ENCODE measurements at places on chromosomes 7 and 10.

- no peak for DNase-seq
Measured at GRCh38 chr7:147432079-147432478, 1158.5 kb upstream of the C7orf33 start.

- no peak for DNase-seq
Measured at GRCh38 chr7:69898189-69898588, 299.9 kb downstream of the AUTS2 start.

GRCh38 chr7:128805225-128805624 is 13.5 kb downstream of the CCDC136 start:
- no peak for DNase-seq

DNA sequence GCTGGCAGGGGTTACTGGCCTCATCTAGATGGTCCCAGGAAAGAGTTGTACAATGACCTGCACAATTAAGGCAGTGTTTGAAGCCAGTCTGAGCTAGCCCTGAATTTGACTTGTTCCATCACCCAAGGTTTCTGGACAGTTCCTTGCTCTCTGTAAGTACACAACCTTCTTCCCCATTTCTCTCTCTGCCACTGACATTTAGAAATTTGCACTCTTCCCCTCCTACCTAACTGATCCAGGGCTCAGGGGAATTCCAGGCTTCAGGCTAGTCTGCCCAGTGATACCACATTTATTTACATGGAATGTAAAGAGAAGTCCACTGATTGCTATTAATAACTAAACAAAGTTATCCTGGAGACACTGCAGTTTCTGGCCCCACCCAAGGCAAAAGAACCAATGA is 139.0 kb upstream of the GPR26 start:
- DNase-seq: no peak

- DNase-seq: no peak
Measured at GRCh38 chr7:2720024-2720423, 32.0 kb downstream of the AMZ1 start.

DNA sequence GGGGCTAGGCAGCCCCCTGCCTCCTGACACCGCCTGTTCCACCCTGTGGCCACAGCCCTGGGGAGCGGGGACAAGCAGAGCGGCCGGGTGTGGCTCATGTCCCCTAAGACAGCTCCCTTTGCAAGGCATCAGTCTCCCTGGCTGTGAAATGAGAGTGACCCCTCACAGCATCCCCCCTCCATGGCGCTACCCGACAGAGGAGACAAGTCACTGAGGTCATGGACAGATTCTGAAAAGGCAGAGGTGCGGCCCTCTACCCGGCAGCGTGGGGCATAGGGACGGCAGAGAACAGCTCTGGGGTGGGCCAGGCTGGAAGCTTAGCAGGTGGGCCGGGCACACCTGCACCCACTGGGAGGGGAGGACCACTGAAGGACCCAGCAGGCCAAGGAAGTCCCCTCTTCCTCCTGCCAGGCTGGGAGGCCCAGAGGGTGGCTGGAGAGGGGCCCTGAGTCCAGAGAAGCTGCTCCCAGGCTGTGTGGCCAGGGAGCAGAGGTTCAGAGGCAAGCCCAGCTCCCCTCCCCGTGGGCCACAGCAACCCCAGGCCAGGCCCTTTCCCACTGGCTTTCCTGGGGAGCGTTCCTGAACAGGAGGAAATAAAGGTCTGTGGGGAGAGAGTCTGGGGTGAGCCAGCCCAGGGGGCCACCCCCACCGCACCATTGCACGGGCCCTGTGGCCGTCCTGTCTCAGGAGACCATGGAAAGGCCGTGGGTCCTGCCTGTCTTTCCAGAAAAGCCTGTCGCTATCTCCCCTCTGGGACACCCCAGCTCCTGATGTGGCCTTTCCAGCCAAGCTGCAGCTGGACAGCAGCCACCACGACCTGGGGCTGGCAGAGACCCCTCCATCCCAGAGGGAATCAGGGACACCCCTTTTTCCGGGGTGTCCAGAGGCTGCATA is 1.7 kb downstream of the ADAP1 start:
- DNase-seq: no peak

DNA sequence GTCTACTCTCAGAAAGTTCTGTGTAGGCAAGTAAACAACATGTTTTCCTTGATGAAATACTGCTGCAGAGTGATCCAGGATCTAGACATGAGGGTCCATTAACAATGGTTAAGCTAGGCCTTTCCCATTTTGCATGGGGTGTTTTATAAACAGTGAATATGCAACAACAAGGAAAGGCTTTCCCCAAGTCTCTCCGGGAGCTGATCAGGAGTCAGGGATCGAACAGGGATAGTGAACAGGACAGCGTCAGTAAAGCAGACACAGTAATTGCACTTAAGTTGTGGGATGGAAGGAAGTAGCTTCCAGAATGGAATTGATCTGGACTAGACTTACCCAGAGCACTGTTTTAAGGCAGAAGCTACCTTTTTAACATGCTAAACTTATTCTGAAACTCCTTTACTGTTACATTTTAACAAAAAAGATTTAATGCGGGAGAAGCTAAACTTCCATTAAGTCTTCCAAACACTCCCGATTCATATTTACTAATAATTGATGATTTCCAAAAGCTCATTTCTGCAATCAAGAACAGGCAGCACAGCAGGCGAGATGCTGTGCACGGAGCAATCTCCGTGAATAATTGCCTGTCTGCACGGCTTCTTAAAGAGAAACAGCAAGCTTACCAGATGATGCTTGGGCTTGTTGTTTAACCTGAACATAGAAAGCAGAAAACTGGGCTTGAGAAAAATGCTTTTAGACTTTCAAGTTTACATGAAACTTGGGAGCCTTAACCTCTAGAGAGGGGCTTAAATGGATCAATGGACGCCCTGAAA is 50.3 kb upstream of the DOCK1 start:
- DNase-seq: no peak

DNA sequence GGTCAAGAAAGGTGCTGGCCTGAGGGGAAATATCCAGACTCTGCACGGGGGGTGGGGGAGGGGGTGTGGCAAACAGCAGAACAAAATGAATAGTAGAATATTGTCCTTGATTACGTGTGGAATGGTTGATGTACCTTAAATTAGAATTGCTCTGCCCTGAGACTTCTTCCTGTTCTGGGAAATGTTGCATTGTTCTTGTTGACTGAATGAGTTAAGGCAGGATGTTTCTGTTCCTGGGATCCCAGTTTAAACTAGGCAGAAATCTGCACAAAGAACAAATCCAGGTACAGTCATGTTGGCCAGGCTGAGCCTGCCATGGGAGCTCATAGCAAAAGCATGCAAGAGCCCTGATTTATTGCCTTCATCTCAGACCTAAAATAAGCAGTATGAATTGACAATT is 558.7 kb upstream of the VSTM2A start:
- DNase-seq: no peak

DNA sequence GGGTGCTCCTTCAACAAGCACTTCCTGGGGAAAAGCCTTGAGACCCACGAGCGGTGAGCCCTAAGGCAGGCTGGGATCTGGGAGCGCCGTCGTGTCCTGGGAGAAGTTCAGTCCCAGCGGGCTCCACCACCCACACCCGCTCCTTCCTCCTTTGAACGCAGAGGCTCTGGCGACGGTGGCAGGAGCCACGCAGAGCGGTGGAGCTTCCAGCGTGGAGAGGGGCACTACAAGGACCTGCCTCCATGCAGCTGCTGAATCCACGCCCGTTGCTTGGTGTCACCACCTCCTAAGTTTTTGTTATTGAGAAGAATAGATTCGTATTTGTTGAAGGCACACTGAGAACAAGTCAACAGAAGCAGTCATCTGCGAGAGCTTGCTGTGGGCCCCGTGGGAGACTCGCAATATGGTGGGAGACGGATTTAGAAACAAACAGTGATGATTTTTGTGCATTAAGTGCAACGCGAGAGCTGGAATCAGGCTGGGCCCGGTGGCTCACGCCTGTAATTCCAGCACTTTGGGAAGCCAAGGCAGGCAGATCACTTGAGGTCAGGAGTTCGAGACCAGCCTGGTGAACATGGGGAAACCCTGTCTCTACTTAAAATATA is 60.1 kb upstream of the SDK1 start:
- DNase-seq: no peak

DNA sequence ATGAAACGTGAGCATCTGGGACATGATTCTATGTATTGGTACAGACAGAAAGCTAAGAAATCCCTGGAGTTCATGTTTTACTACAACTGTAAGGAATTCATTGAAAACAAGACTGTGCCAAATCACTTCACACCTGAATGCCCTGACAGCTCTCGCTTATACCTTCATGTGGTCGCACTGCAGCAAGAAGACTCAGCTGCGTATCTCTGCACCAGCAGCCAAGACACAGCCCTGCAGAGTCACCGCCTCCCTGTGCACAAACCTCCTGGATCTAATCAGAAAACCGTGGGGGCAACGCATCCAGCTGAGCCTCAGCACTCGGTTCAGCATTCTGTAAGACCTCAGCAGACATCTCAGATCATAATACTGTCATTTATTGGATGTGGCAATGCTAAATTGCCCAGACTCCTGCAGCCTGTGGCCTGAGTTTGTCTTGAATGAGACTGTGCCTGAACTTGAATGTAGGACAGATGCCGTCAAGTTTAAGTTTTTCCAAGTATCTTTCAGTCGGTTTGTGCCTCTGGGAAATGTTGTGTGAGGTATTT is 41.5 kb upstream of the PRSS58 start:
- DNase-seq: no peak

GRCh38 chr10:105017116-105017515 is 376.0 kb downstream of the SORCS3 start:
- DNase-seq: no peak

GRCh38 chr10:117752103-117752502 is 209.6 kb downstream of the EMX2 start:
- no peak for DNase-seq

GRCh38 chr10:68184546-68184945 is 47.4 kb downstream of the ATOH7 start:
- no peak for DNase-seq

DNA sequence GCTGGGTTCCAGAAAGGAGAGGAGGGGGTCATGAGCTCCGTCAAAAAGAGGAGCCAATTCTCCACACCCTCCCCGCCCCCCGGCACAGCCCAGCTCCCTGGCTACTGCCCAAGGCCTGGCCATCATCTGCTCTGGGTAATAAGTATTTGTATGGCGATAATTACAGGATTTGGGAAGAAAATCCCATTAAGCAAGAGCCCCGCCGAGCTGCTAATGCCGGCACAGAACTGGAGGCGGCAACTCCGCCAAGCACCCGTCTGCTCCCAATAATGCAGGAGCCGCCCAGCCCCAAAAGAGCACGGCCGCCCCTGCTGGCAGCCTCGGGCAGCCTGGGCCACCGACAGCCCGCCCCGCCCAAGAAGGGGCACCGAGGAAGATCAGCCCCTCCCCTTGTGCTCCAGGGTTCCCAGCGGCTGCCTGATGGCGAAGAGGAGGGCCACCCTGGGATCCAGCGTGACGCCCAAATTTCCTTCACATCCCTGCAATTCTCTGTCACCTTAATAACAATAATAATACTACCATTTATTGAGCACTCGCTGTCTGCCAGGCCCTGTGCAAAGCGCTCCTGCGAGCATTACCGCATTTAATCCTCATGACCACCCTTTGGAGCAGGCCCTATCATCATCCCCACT is 5.9 kb downstream of the SLIT1 start:
- no peak for DNase-seq

DNA sequence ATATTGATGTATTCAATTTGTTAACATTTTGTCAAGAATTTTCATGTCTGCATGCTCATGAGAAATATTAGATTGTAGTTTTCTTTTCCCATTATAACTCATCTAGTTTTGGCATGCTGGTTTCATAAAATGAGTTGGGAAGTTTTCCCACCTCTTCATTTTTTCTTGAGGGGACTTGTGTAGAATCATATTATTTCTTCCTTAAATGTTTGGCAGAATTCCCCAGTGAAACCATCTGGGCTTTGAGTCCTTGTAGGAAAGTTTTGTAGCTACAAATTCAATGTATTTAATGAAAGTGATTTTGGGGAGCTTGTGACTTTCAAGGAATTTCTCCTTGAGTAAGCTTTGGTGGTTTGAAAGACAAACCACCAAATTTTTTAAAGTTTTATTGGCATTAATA is 173.2 kb downstream of the PHTF2 start:
- no peak for DNase-seq

DNA sequence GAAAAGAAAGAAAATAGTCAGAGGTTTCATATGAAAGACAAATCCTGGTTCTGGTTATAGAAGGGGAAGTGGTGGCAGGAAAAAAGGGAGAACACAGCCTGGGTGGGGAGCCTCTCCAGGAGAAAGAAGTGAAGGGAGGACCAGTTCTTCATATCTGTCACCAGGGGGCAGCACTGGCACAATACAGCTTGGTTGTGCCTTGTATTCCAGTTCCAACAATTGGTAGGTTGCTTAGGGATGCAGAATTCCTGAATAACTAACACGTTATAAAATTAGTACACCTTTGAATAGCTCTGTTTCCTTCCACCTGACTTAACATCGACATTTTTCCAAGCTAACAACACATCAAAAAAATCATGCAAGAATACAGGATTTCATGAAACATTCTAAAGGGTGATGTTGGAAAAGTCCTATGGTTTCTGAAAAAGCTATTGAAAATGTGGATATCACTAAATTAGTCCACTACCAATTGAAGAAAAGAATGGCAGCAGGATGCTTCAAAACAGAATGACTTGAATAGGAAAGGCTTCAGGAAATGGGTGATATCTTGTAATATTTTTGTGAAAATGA is 52.9 kb downstream of the CYP26A1 start:
- no peak for DNase-seq

DNA sequence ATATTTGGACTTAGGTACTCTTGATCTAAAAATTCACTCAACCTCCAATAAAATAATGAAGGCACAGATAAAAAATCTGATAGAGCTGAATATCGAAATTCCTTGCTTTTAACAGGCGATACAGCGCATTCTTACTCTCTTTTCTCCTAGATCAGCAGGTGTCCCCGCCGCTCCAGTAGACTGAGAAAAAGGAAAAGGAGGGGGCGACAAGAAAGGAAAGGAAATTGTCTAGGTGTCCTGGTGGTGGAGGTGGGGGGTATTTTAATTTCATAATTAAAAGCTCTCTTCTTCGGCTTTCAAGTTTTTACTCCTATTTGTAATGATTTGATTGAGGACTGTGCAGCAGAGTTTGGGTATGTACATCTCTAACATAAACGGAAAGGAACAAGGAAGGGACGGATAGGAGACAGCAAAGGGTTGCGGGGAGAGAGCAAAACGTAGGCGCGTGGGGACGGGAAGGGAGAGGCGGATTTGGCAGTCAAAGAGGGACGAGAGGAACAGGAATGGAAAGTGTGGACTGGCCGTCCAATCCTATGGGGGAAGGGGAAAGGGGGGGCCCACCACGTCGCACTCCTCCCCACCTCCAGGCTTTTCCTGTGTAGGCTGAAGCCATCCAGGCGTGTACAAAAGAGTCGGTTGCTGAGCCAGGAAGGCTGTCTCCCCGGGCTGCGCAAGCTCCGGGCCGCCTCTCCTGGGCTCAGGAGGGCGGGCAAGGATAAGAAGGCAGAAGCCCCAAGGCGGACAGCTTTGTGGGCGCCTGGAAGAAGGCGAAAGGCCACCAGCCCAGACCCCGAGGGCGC is 875 bp upstream of the HECTD2 start:
- peak; percentile 56 for DNase-seq

- no peak for DNase-seq
Measured at GRCh38 chr10:241451-241850, 106.2 kb downstream of the ZMYND11 start.

- DNase-seq: no peak
Measured at GRCh38 chr7:411677-412312, 107.9 kb downstream of the PDGFA start.

Measured in cerebellar nuclear complex (tissue), 1 donor.